ENCODE measurements at places on chromosomes 11 and 22.

- peak; percentile 88 for DNase-seq
Measured at GRCh38 chr11:9250139-9250582, 15.0 kb downstream of the DENND5A start.

DNA sequence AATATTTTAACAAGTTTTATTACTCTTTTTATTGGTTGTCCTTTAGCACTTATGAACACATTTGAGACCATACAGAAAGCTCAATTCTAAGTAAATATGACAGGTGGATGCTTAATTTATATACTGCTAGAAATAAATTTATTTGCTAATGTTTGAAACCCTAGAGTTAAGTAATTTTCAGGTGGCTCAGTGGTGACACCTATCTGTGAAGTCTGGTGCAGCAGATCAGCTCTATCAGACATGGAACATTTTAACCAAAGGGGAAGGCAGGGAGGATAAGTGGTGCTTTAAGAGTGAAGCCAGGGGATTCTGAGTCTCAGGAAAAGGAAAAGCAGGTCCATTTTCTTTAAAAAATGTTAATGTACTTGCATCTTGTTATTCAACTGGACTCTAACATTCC lies 175.8 kb downstream of the DSCAML1 start:
- peak; percentile 36 for DNase-seq

- peak; percentile 63 for DNase-seq
Measured at GRCh38 chr22:46797355-46797754, 34.9 kb downstream of the TBC1D22A start.

- no peak for DNase-seq
Measured at GRCh38 chr22:48284671-48285070, 1522.2 kb downstream of the TBC1D22A start.

DNA sequence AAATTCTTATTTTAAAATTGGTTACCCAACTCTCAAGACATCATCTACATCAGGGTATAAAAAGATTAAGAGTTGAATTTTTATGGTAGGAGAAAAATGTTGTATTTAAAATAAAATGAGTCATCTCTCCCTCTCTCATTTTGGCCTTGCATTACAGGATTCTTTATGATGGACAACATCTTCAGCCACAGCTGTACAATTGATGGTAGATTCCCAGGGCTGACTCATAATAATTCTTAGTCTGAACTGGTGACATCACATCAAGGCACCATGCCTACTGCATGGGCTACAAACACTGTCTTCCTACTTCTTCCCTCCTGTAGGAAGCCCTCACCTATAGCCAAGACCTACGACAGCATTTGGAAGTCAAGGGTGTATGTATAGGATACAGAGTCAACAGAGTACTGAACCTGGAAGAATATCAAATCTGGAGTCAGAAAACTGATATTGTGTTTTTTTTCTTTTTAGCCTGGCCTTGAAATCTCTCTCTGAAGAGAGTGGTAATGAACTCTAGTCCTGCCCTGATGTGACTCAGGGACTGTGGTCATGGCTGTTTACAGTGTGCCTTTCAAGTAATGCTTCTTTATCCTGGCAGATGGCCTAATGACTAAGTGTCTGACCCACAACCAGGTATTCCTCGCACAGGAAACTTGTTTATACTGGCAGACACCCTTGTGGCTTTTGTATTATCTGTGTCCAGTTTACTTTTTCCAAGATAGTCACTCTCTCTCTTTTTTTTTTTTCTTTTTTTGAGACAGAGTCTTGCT lies 32.5 kb downstream of the MRGPRX2 start:
- no peak for DNase-seq

- no peak for DNase-seq
Measured at GRCh38 chr11:89235083-89235482, 57.4 kb downstream of the TYR start.

- DNase-seq: no peak
Measured at GRCh38 chr11:72629266-72629665, 45.0 kb downstream of the PDE2A start.

- DNase-seq: peak; percentile 8
Measured at GRCh38 chr11:20489948-20490347, 102.4 kb downstream of the PRMT3 start.

- peak; percentile 63 for DNase-seq
Measured at GRCh38 chr11:80593648-80594374, 1153.0 kb upstream of the TENM4 start.

- no peak for DNase-seq
Measured at GRCh38 chr11:71194710-71195109, 57.7 kb downstream of the SHANK2 start.

- DNase-seq: no peak
Measured at GRCh38 chr11:60985991-60986915, 14.8 kb downstream of the CD6 start.

DNA sequence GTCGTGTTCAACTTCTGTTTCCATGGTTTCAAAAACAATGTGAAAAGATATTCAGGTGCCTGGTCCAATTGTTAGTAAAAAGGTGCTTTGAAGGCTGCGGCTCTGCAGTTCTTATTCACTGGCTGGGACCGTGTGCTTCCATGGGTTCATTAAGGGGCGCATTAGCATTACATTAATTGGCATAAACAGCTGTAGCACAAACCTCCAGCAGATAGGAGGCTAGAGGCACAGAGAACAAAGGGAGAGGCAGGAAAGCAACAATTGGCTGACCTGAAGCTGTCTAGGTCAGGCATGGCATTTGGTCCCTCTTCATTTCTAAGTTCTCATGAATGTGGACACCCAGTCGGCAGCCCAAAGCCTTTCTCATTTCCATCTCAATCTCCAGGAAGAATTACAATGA lies 16.6 kb downstream of the PAK1 start:
- DNase-seq: no peak

- no peak for DNase-seq
Measured at GRCh38 chr11:88704485-88704884, 361.3 kb downstream of the GRM5 start.

GRCh38 chr11:115761348-115761747 lies 257.1 kb upstream of the CADM1 start:
- peak; percentile 6 for DNase-seq

DNA sequence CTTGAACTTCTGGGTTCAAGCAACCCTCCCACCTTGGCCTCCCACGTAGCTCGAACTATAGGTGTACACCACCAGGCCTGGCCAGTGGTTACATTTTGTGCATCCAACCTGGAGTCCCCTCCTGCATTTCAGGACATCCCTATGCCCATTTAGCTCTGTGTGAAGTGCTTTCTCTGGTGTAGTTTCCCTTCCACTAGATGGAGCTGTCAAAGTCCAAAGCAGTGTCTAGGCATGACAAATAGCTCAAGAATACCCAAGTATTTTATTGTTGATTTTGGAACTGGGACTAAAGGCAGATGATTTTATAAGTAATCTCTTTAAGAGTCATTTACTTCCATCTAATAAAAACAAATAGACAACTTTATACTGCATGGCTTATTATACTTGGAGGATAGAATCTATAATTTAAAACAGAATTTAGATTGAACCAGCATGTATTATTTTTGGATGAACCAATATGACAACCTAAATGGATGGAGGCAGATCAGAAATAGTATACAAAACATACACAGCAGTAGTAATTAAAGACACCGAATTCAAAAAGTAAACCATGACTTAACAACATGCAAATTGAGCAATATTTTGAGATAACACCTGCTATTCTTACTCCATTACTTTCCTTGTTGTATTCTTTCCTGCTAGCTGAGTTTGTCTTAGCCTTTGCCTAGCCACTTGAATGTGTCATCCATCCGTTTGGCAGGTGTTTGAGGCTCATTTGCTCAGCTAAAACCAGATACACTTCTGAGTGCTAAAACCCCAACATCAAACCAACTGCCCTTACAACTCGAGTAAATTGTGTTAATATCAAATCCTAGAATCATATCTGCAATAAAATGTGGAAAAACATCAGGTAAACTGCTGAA lies 37.7 kb downstream of the EIF4ENIF1 start:
- peak; percentile 73 for DNase-seq

DNA sequence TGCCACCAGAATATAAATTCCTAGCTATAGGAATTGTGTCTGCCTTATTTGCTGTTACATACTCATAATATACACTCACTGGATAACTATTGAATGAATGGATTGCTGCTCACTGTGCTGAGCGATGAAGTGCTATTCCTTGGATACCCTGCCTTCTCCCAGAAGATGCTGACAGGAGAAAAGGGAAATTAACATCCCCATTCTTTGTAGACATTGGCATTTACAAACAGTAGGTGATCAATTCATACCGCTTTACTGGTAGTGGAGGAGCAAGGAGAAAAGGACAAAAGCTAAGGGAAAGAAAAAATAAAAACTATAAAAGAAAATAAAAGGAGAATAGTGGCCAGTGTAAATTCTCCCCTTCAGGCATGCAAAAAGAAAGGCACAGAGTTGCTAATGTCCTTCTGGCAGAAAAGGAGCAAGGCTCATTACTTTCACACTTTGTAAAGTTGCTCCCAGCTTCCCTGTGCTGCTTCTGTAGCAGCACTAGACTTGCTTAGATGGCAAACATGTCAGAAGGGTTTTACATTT lies 183.0 kb downstream of the LUZP2 start:
- no peak for DNase-seq

- DNase-seq: no peak
Measured at GRCh38 chr22:48440176-48440575, 1387.5 kb downstream of the BRD1 start.

DNA sequence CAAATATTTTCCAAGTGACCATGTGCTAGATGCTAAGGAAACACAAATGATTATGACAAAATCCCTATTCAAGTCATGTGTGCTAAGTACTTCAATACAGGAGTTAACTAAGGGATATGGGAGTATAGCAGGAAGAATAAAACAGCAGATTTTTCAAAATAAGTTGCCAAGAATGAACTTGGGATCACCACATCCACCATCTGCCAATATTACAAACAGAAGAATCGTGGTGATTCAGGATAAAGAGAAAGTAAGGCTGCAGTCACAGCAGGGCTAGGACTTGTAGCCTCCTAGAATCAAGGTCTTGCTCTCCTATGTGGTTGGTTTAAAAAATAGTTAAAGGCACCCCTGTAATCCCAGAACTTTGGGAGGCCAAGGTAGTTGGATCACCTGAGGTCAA lies 34.3 kb downstream of the MRTFA start:
- DNase-seq: no peak

- no peak for DNase-seq
Measured at GRCh38 chr11:128181088-128181480, 406.3 kb downstream of the ETS1 start.

DNA sequence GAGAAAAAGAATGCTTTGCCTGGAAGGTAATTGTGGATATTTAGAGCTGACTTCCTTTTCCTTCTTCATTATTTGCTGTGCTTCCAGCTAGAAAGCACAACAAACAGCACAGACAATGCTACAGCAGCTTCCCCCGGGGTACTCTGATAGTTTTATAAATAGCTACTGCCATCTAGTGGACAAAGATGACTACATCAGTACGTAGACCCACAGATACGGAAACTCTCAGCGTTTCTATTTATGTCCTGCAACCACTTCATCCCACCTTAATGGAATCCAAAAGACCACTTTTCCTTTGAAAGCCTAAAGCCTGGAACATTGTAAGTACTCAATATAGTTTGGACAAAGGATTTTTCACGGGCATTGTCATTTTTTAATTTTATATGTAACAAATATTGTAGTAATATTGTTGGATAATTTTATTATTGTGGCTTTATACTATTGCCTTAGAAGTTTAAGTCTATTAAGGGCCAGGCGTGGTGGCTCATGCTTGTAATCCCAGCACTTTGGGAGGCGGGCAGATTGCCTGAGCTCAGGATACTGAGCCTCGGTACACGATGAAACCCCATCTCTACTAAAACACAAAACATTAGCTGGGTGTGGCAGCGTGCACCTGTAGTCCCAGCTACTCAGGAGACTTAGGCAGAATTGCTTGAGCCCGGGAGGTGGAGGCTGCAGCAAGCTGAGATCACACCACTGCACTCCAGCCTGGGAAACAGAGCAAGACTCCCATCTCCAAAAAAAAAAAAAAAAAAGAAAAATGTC lies 7.5 kb downstream of the HSPA8 start:
- DNase-seq: peak; percentile 93

DNA sequence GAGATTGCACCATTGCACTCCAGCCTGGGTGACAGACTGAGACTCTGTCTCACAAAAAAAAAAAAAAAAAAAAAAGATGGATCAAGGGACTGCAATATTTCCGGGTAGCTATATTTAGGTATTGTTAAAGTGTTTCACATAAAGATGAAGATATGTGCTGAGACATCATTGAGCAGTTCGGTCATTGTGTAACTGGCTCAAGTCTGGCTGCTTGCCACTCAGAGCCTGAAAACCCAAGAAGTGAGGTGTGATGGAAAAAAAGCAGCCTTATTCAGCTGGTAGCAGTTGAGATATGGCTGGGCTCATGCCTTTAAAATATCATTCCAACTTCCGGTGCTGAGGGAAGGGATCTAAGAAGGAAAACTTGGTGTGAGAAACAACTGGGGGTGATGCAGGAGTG lies 46.9 kb downstream of the LUZP2 start:
- DNase-seq: no peak

DNA sequence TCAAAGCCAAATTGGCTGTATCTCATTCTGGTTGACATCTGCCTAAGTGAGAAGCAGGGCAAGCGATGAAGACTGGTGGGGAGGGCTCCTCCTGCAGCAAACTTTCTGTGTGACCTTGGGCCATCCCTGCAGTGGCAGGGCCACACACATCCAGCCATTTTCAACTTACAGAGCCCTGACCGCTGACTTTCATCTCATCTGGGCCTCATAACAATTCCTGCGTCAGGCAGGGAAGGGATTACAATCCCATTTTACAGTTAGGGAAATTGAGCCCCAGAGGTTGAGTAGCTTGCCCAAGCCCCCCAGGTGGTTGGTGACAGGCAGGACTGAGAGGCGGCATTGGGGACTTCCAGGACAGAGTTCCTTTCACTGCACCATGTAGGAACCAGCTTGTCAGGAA lies 21.9 kb downstream of the TPBGL start:
- DNase-seq: no peak

- DNase-seq: no peak
Measured at GRCh38 chr11:69151836-69152235, 3.9 kb upstream of the SMIM38 start.

DNA sequence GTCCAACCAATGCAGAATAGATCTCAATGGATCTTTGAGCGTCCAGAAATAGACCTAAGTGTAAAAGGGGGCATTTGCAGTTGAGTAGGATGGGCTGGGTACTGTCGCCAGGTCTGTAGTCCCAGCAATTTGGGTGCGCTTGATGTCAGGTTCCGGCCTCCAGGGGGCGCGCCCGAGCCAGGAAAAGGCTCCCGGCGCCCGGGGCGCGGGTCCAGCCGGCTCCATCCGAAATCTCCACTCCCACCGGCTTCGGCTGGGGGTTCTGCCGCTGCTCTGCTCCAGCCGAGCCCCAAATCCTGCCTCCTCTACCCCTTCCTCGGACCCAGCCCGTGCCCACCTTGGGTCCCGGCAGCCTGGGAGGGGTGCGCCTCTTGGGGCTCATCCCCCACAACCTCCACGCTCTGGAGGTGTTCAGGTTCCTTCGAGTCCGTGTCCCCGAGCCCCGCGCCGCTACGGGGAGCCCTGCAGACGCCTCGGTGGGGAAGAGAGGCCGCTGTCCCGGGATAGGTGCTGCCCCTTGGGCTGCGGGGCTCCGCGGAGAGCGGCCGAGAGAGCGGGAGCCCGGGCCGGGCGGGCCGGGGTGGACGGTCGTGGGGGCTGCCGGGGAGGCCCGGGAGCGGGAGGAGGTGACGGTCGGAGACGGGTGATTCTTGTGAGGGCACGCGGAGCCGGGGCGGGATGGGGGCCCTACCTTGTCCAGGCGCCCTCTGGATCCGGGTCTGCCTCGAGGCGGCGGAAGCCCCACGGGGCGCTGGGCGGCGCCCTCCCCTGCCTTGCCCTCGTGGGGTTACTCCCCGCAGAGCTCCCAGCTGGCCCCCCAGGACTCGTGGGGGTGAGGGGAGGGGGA lies 13.0 kb upstream of the CYB5R3 start:
- DNase-seq: peak; percentile 88

GRCh38 chr22:48091060-48091650 lies 1328.7 kb downstream of the TBC1D22A start:
- DNase-seq: no peak

Data from hematopoietic multipotent progenitor cell treated with erythropoietin and hydrocortisone succinate and interleukin-3 and kit ligand, for 4 days (in vitro differentiated cells).